Stimulated activated CD4-positive, alpha-beta T cell treated with anti-CD3 and anti-CD28 coated beads, Interleukin-4, amount 100 ng/mL, for 24 hours (primary cell): ENCODE measurements at places on chromosomes 4 and X.

GRCh38 chrX:146396409-146396808 is 413.2 kb upstream of the CXorf51B start:
- DNase-seq: no peak

DNA sequence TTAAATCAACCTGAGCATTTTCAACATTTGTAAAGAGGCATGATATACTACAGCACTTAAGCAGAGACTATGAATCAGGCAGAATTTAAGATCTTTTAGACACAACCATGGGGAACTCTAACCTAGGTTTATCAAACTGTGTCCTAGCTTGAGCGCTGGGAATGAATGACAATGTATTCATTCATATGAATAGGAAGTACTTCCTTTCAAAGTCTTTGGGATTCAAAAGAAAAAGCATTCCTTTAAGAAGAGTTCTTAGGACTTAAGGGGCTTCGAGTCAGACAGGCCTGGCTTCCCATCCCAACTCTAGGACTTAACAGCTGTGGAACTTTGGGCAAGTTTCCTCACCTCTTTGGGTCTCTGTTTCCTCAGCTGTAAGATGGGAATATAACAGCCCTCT is 104.6 kb downstream of the ANAPC4 start:
- no peak for DNase-seq

DNA sequence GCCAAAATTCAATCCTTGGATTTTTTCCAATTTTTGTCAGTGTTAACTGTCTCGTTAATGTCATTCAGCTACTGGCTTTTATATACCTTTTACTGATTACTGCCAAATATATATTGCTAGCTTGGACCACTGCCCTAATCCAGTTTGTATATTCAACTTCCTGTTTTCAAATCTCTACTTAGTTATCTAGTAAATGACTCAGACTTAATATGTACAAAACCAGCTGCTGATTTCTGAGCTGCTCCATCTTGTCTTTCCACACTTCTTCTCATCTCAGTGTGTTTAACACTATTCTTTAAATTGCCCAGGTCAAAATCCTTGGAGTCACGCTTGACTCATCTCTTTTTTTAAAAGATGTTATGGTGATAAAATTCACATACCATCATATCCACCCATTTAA is 1196.7 kb downstream of the RAPGEF2 start:
- DNase-seq: no peak

DNA sequence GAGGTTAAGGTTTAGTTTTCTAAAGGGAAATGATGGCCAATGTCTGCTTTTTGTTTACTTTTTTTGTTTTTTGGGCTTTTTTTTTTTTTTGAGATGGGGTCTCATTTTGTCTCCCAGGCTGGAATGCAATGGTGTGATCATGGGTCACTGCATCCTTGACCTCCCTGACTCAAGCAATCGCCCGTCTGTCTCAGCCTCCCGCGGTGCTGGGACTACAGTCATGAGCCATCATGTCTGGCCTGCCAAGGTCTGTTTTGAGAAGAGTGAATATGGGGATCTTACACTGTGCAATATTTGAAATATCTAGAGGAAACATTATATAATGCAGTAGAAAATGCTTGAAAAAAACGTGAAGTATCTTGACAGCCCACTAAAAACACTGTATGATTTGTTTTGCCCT is 162.5 kb downstream of the GASK1B start:
- DNase-seq: no peak

- no peak for DNase-seq
Observed at GRCh38 chr4:183747931-183748670, 89.0 kb downstream of the TRAPPC11 start.

- peak; percentile 34 for DNase-seq
Observed at GRCh38 chr4:145815027-145815612, 123.5 kb downstream of the ZNF827 start.

GRCh38 chrX:124736553-124737270 is 390.3 kb downstream of the SH2D1A start:
- peak; percentile 20 for DNase-seq

DNA sequence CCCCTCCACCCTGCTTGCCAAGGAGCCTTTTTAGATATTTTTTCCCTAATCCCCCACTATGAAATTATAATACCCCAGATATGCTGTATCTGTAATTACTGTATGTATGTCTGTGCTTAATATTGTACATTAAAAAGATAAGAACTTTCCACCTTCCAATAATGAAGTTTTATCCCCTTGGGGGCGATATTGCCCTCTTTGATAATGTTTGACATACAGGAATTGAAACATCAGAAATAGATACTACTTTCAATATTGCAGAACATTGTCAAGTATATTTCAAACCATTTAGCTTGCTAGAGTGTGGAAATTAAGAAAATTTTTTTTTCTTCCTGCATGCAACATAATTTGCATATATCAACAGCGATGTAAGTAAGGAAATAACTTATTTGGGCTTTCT is 58.9 kb downstream of the NAF1 start:
- DNase-seq: no peak
